ENCODE measurements at places on chromosomes 12 and 14.

DNA sequence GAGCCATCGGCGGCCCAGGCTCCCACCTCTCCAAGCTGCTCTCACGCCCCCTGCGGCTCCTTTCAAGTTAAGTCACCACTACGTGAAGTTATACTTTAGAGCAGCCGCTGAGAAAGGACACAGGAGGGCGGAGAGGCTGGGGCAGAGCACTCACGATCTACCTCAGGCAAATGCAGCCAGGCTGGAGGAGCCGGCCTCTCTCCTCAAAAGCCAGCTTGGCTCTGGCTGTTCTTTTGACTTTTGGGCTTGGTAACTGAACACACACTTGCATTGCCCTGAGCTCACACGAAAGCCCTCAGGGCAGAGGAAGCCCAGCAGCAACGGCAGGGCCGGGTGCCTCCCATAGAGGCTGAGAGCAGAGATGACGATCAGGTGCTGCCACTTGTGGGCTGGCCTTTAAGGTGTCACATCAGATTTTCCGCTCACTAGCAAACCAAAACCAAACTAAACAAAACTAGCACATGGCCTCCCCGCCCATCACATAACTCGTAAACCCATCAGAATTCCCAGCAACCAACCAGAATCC, 75.2 kb downstream of the PITPNM2 start:
- no peak for DNase-seq

DNA sequence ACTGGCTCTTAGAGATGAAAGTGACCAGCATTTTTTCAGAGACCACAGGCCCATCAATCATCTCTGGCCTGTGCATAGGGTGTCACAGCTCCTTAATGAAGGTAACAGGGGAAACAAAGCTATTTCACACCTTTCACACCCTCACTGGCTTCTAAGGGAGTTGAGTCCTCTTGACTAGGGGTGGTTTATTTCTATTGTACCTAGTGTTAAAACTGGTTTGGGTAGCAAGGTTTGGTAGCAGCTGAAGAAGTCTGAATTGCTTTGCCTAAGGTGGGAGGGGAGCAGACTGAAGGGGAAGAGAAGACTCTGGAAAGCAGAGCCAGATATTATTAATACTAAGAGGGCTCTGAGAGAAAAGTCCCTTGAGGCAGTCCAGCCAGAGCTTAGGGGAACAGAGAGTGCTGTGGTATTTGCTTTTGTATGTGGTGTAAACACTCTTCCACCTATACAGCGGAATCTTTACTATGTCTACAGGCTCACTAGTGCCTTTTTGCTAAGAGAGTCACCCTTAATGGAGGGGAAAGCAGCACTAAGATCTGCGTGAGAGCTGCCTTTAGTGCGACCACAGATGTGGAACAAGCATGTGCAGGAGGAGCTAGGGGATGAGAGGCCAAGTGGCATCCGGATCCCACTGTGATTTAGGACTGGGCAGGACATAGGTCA, 95.8 kb downstream of the STXBP6 start:
- no peak for DNase-seq

- DNase-seq: no peak
These were observed 5.8 kb downstream of the GPR68 start for GRCh38 chr14:91238661-91239060.

GRCh38 chr12:47038270-47038748, 41.1 kb upstream of the PCED1B start:
- DNase-seq: no peak

DNA sequence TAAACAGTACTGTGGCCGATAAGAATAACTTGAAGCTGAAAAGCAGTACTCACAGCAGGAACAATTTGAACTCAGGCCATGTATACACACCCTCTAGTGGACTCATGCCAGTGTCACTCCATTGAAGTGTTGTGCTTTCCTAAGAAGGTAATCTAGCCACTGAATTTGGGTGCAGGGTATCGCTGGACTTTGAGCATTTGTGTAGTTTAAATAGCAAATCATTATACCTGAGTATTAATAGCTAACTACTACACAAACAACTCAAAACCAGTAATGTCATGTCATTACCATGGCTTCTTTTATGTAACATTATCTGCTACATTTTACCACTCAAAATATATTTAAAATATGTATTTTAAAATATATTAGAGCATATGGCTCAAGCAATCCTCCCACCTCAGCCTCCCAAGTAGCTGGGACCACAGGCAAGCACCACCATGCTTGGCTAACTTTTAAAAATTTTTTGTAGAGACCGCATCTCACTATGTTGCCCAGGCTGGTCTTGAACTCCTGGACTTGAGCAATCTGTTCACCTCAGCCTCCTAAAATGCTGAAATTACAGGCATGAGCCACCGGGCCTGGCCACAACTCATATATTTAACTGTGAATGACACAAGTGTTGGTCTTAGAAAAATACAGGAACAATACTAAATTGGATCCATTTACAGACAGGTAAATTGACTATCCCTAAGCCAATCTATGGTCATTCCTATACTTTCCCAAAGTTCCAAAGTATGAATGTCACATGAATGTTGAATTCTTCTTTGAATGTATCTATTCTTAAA, 25.6 kb upstream of the ARID4A start:
- DNase-seq: no peak

DNA sequence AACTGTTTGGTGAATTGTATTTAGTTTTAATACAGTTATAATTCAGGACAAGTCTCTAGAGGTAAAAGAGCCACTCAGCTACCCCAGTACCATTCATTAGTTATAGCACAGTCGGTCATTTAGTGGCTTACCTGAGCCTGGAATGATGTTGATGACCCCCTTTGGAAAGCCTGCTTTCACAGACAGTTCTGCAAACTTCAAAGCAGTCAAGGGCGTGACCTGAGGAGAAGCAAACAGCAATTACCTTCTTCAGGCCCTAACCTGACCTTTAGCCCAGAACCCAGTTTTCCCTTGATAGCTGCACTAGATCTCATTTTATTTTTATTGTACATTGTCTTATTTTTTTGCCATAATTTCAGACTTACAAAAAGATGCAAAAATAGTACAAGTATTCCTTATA, 43.8 kb downstream of the ALDH1L2 start:
- no peak for DNase-seq

- no peak for DNase-seq
These were observed 1126.4 kb upstream of the FLRT2 start for GRCh38 chr14:84403585-84403984.
